ENCODE measurements at places on chromosomes 1 and 21.

- DNase-seq = no peak
Measured at GRCh38 chr1:248822148-248823032, 3.3 kb downstream of the SH3BP5L start.

DNA sequence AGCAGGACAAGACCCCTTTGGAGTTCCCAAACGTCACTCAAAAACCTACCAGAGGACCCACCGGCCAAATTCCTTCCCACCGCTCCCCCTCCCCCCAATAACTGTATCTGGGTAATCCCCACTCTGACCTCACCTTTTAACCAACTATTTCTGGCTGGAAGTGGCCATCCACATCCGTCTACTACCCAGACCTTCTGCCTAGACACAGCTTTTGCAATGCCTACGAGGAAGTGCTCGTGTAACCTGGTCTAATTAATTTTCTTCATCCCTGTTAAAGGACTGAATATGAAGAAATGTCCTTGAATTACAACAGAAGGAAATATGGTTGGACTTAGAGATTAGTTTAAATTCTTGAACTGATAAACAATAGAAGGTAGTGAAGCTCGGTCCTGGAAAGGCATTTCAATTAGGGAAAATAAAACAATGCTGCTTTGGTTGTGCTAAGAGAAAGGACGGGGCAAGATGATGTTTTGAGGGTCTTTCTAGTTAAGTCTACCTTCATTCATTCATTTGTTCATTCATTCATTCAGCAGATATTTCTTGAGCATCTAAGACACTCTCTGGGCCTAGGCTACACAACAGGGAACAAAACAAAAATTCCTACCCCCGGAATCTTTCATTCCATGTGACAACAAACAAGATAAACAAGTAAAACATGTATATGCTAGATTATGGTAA, 18.8 kb downstream of the AVPR1B start:
- no peak for DNase-seq

DNA sequence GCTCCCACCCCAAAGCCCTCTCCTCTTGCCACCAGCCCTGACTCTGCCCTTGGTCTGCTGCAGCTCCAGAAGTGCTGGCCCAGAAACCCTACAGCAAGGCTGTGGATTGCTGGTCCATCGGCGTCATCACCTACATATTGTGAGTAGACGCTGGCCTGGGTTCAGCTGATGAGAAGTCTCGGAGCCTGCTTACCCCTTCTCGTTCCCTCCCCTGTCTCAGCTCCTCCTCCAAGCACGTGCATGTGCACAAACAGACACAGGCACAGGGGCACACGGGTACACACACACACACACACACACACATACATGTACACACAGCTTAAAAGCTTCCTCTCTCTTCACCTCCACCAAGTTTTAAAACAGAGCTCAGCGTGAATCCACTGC, 24.3 kb downstream of the CAMK1G start:
- no peak for DNase-seq

DNA sequence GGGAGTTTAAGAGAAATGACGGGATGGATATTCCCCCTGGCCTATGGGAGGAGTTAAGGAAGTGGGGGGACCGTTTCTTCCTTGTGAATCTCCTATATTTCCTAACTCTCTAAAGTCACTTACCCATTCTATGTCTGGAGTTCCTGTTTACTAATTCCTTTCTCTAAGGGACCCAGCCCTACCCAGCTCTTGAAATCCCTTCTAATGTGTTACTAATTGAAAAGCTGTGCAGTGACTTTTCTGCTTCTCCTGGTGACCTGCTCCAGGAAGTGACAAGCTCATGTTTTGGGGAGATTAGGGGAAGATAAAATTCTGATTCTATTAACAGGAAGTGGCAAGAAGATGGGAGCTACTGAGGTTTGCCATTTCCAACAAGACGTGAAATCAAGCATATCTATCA, 4.0 kb upstream of the SAMSN1 start:
- no peak for DNase-seq

DNA sequence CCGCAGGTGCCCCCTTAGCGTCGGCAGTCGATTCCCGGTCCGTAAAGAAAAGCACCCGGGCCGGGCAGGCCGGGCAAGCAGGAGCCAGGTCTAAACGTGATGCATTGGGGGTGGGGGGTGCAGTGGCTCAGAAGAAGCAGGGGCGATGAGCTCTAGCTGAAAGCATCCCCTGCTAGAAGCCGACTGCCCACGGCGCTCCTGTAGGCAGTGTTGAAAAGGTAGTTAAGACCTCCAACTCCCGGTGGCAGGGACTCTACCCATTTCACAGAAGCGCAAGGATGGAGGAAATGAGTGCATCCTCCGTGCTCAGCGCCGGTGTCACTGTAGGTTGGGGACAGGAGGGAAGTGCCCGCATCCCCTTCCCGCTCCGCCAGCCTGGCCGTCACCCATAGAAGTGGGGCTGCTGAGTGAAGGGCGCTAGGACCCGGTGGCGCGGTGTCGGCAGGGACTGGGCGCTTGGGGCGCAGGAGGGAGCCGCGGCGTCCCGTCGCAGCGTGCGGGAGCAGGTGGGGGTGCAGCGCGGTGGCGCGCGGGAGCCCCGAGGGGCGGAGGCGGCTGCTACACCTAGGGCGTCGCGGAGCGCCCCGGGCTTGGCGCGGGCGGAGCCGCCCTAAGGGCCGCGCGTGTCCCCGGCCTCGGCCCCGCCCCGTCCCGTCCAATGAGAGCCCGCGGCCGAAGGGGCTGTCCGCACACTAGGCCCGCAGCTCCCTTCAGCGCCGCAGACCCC, at the start of gene WNT2B:
Gene WNT2B, plus strand, starts transcription at position 688 of the 727 bp plus-strand sequence. CDS start 298 bp downstream, outside the sequence.
- no peak for DNase-seq

DNA sequence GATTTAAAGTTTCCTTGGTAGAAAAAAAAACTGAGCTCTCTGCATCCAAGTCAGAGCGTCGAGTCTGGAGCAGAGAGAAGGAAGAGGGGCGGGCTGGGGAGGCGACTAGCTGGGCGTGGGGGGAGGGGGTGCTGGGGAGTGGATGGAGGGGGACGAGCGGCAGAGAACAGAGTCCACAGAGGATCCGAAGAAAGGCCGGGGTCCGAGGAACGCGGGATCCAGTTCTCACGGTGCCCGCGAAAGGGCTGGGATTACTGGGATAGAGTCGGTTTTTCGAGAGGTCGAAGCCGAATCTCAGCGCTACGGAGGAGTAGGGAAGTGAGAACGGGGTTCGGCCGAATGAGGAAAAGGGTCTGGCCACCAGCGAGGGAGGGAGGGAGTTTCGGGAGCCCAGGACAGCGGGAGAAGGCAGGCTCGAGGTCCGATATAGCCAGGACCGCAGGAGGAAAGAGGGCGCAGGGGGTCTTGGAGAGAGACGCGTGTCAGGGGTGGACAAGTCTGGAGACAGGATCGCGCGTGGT, 665 bp downstream of the DAB1 start:
- DNase-seq = no peak

GRCh38 chr21:38244885-38245869, 11.6 kb upstream of the KCNJ15 start:
- peak; percentile 100 for DNase-seq

GRCh38 chr21:46221664-46222435, 6.7 kb downstream of the LSS start:
- no peak for DNase-seq

DNA sequence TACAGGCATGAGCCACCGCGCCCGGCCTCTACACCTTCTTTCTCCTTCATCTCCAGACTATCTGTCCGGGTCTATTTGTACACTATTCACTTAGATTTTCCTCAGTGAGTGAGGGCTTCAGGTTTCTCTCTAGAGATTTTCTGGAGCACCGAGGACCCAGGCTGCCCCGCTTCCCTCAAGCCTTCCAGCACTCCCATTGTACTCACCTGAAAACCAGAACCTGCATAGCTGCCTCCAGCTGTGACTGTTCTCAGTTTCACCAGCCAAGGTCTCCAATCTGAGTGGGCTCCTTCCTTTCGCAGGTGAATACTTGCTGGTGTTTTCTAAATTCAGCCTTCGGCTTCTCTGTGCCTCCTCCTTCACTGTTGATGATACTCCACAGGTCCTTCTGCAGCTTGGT, 12.9 kb upstream of the DMAP1 start:
- DNase-seq = no peak

DNA sequence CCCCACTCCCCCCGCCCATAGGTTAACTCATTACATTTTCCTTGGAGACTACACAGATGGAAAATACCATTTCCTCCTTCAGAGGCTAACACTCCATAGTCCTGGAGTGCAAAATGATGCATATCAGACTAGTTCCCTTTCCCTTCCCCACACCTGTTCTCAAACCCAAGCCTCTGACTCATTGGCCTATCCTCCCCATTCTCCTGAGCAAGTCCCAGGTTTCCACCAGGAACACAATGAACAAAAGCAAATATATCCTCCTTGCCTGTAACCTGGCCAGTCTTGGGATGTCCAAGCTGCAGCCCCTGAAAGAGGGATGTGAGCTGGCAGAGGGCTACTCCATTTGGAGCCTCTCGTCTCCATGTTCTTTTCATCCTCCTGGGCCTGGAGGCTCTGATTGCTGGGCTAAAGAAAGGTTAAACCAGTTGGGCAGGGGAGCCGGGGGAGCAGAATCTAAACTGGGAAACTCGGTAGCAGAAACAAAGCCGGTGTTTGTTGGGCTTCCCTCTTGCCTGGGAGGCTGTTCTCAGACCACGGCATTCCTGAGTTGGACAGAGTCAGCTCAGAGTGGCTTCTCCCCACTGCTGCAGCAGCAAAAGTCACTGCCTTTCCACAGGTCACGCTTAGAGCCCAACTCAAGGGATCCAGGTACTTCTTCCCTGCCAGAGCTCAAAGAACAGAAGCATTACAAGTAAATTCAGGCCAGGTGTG, 13.9 kb downstream of the SSR2 start:
- peak; percentile 42 for DNase-seq

DNA sequence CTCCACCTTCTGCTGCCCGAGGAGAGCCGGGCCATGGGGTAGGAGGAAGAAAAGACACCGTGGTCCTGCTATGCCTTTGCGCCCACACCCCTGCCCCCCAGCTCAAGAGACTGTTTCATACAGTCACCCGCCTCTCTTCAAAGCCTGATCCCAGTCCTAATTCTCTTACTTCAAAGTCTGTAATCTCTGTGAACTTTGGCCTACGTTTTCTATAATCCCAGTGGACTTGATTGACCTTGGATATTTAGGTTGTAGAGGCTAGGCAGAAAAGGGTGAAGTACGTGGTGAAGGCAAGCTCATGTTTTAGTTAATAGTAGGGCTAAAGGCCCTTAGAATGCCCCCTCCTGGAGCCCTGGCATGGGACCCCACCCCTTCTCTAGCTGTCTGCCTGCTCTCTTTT, 28.4 kb downstream of the VPS13D start:
- DNase-seq = no peak

DNA sequence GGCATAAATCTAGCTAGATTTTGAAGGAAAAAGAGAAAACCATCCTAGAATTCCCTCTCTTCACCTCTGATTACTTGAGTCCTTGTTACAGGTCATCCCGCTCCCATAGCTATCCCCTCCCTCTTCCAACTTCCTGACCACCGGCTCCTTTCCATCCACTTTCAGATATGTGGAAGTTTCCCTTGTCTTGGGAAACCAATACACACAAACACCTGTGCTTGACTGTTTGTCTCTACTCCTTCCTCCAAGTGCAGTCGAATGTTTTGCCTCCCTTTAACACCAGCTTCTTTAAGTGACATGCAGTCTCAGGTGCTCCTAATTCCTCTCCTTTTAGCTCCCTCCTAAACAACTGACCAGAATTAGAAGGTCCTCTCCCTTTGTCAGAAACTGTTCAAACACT, 70.0 kb downstream of the PTGER3 start:
- no peak for DNase-seq

DNA sequence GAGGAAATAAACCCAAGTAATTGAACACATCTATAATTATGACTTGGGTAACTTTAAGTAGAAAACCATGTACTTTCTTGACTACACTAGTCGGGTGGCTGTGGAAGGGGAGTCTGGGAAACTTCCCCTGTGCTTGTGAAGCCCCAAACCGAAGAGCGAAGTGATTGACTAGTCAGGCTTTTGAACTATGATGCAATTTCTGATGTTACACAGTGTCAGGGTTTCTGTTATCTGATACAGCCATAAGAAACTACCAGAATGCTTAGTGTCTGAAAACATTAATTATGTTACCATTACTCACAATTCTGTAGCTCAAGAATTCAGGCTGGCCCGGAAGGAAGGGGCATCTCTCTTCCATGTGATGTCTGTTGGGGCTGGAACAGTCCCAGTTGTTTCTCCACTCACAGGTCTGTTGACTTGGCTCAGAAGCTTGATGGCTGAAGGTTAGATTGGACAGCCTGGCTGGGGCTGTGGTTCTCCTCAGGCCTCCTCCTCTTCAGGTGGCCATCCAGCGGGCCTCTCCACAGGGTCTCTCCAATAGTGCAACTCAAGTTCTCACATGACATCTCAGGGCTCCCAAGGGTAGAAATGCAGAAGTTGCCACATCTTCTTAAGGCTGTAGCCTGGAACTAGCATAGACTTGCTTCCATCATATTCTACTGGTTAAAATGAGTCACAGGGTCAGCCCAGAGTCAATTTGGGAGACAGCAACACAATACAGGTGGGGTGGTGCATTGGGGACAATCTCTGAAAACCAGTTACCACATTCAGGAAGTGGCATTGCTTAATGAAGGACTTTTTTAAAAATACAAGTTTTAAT, 8.3 kb upstream of the C8B start:
- peak; percentile 4 for DNase-seq

DNA sequence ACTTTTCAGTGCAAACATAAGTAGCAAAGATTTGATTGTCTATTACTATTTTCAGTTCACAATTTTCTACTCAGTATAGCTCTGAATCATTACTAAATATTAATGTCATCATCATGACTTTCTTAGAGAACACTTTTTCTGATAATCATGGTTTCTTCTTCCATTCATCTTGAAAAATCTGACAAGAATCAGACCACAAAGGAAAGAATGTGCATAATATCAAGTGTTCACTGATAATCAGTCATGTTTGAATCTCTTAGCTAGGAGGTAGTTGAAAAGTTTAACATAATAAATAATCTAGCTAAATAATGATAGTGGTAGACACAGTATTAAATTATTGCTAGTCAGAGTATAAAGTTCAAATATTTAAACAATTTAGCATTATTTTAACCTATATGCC, 133.2 kb downstream of the BRINP3 start:
- DNase-seq = no peak

- DNase-seq = no peak
Measured at GRCh38 chr1:211261229-211261628, 2.1 kb downstream of the RCOR3 start.

DNA sequence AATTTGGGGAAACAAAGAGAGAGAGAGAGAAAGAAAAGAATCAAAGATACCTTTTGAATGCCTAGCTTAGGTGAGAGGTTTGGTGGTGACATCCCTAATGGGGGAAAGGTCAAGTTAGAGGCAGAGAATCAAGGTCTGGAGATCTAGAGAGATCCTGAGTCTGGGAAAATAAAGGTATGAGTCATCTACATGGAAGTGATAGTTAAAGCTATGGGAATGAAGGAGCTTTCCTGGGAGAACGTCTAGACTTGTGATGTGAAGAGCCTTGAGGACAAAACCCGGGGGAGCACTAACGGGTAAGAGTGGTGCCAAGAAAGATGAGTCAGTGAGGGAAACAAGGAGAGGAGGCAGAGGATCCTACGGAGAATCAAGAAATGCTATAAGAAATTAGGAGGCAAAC, 110.8 kb upstream of the RUNX1 start:
- peak; percentile 91 for DNase-seq

DNA sequence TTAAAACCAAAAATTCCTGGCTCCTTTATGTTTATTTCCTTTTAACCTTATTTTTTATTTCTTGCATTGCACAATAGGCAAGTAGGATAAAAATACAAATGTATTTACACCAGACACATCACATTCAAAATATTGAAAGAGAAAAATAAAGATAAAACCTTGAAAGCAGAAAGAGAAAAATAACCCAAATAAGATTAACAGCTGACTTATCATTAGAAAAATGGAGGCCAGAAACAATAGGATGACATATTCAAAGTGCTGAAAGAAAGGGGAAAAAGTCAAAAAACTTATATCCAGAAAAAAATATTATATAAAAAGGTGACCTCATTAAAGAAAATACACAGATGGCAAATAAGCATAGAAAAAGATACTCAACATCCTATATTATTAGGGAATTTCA, 459.4 kb downstream of the NUF2 start:
- no peak for DNase-seq
